Progenitor cell of endocrine pancreas (in vitro differentiated cells): ENCODE measurements at places on chromosomes 7 and 10.

- no peak for DNase-seq
Measured at GRCh38 chr10:47029181-47030009, 118.2 kb downstream of the PTPN20 start.

- DNase-seq = no peak
Measured at GRCh38 chr10:88661018-88661417, 3.2 kb upstream of the LIPF start.

- no peak for DNase-seq
Measured at GRCh38 chr7:5424749-5425506, 1.3 kb upstream of the TNRC18 start.

DNA sequence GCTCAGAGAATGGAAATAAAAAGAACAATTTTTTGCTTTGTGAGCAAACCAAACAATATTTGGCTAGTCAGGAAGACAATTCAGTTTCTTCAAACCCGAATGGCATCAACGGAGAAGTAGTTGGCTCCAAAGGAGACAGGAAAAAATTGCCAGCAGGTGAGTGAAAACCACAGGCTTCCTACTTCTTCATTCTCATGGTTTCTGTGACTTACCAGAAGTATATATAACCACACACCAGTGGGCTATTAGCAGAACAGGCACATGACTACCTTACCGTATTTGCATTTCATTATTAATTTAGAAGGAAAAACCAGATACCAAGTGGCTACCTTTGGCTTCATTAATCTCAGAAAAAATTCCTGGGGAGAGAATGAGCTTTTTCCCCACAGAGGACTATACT, 8.8 kb downstream of the TDRD1 start:
- DNase-seq = no peak

DNA sequence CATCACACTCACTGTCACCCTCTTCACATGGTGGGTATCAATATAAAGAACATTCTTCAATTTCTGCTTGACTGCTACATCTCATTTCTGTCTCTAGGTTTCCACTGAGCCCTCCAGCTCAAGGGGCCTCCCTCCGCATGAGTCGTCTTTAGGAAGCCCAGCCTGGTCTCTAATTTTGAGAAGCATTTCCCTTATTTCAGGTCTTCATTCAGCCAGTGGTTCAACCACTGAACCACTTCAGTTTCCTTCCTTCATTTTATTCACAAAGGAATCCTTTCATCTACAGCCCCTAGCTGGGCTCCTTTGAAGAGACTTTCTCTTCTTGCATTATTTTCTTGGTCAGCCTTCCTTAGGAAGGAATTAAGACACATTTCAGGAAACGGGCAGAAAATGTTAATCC, 257.4 kb downstream of the KCNMA1 start:
- DNase-seq = no peak

- DNase-seq = no peak
Measured at GRCh38 chr7:101629171-101629570, at the start of gene MYL10. TSS of gene MYL10 (minus strand) at chr7:101629296. CDS start at chr7:101629118, 178 bp downstream.

DNA sequence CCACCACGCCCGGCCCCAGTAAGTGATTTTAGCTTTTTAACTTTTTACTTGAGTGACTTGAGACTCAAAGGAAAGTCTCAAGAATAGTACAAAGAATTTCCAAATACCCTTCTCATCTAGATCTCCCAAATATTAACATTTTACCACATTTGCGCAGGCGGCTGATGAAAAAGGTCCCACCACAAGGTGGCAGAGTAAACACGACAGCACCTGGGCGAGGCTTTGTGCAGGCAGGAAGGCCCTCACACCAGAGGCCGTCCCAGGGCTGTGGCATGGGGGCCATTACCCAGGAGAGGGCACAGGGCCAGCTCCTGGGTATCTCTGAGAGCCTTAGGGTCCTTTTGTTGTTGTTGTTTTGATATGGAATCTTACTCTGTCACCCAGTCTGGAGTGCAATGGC, 50.0 kb upstream of the WIPI2 start:
- DNase-seq = peak; percentile 19

- DNase-seq = no peak
Measured at GRCh38 chr10:16745061-16745460, 72.2 kb downstream of the RSU1 start.

GRCh38 chr7:21731977-21732376, 189.1 kb downstream of the DNAH11 start:
- DNase-seq = no peak

DNA sequence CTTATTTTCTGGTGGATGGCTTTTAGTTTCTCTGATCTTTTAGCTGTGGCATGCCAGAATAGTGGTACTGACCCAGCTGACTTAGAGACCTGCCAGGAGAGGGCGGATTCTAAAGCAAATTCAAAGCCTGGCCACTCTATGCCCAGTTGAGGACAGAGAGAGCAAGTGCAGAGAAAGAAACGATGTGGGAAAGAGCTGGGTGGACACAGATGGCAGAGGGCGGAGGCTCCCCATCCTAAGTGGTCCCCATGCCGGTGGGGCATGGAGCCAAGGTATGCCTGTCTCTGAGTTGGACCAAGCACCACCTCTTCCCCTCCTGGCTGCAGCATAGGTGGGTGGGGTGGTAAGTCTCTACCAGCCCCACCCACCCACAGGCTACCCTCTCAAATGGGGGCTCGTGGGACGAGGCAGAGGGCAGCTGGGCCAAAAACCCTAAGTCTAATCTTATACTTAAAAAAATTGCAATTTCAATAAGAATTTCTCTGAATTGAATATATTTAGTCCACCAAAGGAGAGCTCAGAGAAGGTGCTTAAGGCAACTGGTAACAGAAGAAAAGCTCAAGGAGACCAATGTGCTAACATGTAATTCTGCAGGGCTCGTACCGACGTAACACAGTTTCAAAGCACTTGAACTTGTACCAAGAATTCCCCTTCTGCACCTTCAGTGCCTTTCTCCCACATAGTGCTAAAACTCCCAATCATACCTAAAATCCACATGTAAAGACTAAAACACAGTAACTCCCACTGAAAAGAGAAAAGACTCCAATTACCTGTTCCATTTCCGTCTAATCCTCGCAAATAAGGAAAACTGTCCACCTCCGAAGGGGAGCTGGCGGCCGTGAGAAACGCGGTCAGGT, 85.7 kb upstream of the NMT2 start:
- no peak for DNase-seq

GRCh38 chr7:101816595-101817470, 593 bp upstream of the CUX1 start:
- DNase-seq = peak; percentile 28

DNA sequence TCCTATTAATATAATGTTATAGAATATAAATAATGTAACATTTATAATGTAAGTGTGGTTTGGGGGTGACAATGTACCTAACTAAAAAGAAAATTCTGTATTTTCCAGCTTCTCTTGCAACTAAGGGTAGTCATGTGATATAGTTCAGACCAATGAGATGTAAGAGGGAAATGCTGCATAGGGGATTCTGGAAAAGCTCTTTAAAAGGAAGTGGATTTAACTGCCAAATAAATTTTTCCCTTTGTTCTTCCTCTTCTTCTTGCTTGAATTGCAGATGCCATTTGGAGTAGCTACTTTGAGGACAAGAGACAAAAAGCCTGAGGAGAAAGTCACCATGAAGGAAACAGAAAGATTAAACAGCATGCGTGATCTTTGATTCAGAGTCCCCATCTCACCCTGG, 194.3 kb downstream of the PTEN start:
- no peak for DNase-seq

DNA sequence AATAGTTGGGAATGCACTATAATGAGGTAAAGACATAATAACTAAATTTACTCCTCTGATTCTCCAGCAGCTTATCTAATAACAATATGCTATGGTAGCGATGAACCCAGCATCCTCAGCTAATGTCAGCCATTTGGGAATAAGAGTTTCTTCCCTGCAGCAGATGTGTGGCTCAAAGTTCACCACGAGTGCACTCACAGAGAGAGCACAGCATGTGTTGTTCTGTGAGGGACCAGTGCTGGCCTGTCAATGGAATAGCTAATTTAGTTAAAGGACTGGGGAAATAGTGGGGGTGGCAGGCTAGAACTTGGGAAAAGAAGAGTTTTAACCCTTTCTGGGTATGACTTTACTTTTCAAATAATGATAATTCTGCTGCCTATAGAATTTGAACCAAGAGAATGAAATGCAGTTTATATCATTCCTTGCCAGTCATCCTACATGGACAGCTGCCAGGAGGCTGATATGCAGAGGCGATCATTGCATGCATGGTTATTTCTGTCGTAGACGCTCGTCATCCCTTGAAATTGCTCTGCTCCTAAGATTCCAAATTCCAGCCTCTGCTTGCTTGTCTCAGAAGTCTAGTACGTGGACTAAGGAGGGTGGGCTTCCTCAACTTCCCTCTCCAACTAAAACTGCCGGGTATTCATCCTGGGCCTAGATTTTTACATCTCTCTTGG, 355.6 kb downstream of the RNLS start:
- DNase-seq = no peak

DNA sequence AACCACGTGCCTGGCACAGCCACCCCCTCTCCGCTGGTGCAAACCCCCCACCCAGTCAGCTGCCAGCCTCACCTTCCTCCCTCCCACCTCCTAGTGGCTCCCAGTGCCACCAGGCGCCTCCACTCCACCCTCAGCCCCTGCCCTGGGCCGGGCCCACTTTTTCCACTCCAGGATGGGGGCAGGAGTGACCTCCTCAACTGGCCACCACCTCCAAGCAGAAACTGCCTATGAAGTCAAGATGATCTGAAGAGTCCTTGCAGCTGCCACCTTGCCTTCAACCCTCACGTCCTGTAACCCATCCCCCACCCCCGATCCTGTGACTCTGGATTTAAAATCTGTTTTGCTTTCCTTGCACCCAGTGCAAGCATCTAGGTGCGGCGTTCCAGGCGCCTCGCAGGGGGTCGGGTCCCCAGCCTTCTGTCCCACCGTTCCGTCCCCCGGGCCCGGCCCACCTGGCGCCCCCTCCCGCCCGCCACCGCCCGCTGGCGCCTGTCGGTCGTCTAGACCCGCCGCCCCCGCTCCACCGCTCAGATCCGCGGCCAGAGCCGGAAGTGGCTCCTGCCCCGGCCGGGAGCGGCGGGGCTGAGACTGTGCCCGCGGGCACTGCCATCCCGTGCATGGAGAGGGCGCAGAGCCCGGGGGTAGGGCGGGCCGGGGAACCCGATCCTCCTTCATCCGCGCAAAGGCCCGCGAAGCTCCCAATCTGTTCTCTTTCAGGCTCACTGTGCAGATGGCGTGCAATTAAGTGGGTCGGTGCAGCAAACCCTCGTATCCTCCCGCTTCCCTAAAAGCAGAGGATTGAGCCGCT, 51.2 kb upstream of the GTF2I start:
- no peak for DNase-seq

DNA sequence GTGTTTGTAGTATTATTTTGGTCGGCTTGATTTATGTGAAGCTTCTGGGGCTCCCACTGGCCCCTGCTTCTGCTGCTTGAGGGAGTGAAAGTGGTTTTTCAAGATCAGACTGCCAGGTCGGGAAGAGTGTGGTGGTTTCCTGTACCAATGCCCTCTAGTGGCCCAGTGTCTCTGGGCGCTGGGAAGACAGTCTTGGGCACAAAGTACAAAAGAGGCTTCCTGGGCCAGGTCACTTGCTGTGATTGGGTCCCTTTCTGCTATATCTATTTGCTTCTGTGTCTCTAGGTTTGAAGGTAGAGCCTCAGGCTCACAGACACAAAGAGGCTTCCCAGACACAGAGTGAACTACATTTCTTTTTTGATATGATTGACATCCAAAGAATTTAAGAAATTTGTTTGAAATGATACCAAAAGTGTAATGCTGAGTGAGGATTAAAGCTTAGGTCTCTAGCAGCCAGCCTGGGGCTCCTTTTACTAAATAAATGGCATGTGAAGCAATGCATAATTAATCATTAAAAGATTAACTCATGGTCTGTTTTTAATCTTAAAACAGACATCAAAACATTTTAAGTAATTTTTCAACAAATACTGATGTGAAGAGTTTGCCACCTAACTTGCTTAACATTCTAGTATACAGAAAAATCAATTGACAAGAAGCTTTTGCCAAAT, 36.3 kb downstream of the ABCB1 start:
- DNase-seq = no peak

DNA sequence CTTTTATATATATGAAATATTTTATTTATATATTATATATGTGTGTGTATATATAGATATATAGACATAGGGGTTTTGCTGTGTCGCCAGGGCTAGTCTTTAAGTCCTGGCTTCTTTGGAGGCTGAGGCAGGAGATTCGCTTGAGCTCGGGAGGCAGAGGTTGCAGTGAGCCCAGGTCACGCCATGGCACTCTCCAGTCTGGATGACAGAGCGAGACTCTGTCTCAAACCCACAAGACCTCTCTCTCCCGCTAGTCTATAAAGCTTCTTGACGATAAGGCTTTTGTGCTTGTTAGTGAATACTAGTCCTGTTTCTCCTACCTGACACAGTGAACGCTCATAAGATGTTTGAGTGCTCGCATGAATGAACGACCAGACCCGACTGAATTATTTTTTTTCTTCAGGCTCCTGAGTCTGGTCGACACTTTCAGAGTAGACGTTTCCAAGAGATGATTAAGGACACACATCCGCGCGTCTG, 577 bp upstream of the DDX21 start:
- DNase-seq = no peak

DNA sequence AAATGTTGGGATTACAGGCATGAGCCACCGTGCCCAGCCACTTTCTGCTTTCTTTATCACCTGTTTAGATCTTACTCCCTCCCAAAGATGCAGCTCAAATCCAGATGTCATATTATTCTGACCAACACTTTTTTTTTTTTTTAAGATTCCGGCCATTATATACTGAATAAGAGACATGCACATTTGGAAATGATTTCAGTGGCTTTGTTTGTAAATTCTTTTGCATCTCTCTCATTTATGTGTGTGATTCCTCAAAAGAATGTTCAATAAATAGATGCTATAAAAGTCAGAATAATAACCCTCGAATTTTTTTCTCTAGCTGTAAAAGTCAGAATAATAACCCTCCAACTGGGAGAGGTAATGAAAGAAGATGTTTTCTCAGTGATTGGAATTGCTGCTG, 25.4 kb downstream of the HECW1 start:
- DNase-seq = no peak

- no peak for DNase-seq
Measured at GRCh38 chr7:35007768-35008167, 29.5 kb downstream of the DPY19L1 start.

DNA sequence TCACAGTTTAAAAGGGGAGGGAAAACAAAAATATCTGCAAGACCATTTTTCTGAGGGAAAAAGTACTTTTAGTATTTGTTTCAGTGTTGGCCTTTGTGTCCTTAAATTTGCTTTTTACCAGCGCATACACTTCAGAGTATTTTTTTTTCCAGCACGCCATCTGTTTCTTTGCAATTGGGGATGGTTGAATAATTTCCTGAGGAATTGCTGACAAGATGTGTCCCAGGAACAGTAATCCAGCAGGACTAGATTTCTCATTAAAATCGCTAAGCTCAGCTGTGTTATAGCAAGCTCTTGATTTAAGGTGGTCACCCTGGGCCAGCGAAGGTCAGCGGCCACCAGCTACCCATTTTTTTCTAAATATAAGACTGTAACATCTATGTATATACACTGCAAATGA, 156.9 kb upstream of the RHOBTB1 start:
- no peak for DNase-seq
